Stimulated activated CD8-positive, alpha-beta memory T cell treated with anti-CD3 and anti-CD28 coated beads, Interleukin-15, amount 100 ng/mL, for 4 hours (primary cell): ENCODE measurements at places on chromosomes 12 and 14.

- DNase-seq = no peak
Observed at GRCh38 chr12:131621701-131622421, 89.0 kb upstream of the SFSWAP start.

- DNase-seq = no peak
Observed at GRCh38 chr14:102490456-102490855, 19.1 kb downstream of the ANKRD9 start.

DNA sequence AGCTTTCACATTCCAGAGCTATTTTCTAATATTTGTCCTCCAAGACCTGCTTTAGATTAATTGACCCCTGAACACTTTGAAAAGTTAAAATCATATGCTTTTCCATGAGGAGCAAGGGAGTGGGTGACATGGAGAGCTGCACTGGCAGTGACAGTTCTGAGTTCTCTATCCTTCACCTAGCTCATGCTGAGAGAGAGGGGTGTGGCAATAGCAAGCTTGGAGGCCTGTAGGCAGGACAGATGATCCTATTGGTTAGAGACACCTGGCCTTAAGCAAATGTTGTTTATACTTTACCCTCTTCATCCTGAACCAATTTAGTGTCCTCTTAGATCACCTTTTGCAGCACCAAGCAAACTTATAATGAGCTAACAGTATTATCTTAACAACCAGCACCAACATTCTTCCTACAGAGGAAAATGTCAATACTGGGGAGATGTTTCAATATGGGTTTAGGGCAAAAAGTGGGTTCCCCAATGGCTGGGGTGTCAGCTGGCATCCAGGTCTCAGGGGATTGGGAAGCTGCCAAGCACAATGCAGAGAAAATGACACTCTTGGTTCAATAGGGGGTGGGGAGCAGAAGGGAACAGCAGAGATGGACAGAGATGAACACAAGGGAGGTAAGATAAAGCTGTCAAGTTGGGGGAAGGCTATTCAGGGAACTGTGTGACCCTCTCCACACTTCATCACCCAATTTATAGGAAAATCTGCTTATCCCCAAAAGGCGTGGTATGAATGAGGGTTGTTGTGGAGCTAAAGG lies 37.0 kb upstream of the PPM1H start:
- DNase-seq = no peak

DNA sequence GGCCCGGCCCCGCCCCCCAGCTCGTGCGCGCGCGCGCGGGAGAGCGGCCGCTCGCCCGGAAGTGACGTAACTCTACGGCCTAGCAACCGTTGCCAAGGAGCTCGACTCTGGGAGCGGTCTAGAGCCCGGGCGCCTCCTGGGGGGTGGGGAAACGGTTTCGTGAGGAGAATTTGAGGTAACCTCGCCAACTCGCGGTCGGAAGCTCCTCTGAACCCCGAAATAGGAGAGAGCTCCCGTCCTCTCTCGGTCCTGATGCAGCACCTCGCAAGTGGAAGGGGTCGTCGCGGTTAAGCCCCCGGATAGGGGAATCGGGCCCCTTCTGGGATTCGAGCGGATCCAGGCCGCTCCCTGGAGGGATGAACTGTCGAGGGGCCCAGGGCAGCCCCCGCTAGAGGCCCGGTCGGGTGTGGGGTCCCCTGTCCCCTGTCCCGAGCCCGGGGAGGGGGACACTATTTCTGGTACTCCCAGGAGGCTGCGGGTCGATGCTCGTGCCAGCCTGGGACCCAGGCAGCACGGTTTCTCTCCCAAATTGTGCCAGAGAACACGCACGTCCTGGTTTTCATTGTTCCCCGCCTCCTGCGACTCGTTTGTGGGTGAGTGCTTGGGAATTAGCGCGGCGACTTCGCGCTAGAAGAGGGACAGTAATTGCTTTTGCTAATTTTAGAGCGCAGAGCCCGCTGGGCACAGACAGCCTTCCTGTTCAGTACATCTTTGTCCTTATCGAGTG lies at the start of gene IFT81:
Gene IFT81 (plus strand): TSS at position 89 of the 727 bp plus-strand sequence. CDS start 3,024 bp downstream, outside the sequence.
- DNase-seq = peak; percentile 94

DNA sequence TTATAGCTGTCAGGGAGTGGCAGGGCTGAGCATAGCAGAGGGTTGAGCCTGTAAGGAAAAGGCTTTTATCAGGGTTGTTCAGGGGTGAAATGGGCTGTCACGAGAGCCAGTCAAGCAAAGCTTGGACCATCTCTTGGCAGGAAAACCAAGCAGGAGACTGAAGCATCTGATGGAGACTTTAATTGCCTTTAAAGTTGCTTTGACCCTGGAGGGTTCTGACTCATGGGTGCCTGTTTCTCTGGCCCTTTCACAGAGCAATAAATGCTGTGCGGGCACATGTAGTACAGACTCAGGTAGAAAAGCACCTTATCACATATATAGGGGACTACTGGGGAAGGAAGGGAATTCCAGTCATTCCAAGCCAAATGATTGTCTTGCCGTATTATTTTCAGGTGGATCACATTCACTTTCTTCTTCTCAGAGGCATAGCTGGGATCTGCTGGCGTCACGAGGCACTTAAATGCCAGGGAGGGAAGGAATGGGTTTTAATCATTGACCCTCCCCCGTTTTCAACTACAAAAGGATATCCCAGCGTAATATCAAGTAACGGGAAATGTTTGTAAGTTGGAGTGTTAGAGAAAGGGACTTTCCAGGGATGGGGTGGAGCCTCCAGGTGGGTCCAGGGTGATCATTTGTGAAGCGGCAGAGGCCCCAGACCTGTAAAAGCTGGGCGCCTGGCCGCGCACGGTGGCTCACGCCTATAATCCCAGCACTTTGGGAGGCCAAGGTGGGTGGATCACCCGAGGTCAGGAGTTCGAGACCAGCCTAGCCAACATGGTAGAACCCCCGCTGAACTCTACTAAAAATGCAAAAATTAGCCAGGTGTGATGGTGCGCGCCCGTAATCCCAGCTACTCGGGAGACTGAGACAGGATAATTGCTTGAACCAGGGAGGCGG lies 34.9 kb downstream of the PLEKHD1 start:
- DNase-seq = no peak

- DNase-seq = no peak
Observed at GRCh38 chr12:22262309-22262708, 72.2 kb downstream of the ST8SIA1 start.

DNA sequence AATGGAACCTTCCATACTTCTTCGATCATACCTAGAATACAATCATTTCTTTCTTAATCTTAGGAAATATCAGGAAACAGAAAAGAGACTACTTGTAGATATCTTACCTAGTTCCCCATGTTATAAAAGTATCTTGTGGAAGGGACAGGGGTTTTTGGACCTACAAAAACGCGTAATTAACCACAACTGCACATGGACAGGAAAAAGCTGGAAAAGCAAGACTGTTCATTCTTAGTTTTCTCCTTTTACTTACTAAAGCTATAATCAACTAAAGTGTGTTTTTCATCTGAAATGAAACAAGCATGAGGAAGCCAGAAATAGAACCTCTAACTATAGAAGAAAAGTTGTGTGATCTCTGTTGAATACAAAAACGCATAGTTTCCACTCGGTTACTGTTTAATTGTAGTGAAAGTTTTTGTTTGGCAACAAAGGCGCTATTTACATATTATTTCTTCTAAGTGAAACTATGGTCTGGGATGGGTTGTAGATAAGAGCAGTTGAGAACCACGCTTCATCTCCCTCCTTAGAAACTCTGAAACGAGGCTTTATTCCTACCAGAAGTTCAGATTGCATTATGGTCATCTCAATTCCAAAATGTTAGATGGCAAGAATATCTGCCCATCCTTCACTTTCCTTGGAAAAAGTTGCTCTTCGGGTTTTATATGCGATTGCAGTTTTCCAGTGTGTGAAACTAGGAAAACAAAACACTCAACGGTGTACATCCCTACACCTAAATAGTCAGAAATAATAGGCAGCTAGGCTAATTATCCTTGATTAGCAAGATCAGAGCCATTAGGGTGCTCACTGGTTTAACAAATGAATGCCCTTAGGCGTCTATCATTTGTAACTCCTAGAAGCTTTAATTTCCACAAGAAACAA lies 1.1 kb downstream of the BCAT1 start:
- DNase-seq = no peak

DNA sequence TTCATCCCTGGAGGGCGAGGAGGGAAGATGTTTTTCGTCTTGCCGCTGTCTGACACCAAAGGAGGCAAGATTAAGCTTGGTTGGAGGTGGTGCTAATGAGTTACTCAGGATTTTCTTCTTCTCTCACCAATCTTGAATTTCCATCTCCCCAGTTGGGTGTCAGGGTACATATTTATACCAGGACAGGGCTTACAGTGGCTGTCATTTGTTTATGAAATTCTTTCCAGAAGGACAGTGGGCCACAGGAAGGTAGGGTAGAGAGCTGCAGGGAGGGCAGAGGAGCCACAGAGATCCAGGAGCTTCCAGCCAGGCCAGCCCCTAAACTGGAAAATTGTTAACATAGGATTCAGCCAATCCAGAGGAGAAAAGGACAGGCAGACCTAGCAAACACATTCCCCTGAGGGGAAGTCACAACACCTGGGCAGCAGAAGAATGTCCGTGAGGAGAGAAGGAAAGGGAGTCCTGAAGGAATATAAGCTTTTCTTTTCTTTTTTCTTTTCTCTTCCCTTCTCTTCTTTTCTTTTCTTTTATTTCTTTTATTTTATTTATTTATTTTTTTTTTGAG lies 40.5 kb downstream of the IRF2BPL start:
- no peak for DNase-seq

DNA sequence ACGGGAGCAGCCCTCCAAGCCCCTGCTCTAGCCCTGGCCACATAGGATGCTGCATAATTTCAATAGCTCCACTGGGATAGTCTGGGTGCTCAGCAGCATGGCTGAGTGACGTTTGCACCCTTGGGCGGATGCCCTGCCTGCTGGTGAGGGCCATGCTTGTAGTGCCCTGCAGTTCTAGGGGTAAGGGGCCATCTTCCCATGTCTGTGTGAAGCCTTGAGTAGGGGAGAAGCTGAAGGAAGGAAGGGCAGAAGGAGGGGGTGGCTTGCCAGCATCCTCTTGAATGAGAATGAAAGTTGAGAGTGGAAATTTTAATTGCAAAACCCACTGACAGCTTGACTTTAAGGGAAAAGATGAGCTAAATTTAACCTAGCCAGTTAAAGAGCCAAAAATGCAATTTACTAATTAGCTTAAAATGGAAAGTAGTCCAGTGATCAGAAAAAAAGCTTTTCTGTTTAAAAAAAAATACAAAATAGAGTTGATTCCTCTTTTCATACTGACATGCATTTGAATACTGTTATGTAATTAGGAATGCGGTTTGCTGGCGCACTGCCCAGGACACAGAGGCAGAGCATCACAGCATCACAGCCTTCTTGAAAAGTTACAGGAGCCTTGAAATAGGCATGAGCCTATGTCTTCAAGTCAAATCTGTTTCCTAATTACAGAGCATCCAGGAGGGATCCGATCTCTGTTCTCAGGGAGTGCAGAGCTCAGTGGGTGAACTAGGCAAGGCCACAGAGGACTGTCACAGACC lies 18.5 kb upstream of the EML1 start:
- DNase-seq = no peak

- DNase-seq = no peak
Observed at GRCh38 chr12:82896979-82897378, 210.3 kb downstream of the TMTC2 start.

DNA sequence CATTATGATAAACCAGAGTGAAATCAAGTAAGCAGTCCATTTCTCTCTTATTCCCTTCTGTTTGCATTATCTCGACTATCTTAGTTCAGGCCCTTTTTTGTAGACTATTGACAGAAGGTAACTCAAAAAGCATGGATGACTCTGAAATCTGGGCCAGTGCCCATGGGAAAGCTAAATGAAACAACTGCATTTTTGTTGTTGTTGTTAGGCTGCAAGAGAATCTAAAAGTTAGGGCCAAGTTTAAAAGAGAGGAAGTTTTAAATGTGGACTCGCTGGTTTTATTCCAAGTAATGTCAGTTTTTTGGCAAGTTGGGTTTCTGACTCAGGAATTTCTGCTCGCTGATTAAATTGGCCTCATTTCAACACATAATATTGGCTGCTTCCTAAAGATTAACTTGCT lies 201.1 kb downstream of the PIK3C2G start:
- DNase-seq = no peak

DNA sequence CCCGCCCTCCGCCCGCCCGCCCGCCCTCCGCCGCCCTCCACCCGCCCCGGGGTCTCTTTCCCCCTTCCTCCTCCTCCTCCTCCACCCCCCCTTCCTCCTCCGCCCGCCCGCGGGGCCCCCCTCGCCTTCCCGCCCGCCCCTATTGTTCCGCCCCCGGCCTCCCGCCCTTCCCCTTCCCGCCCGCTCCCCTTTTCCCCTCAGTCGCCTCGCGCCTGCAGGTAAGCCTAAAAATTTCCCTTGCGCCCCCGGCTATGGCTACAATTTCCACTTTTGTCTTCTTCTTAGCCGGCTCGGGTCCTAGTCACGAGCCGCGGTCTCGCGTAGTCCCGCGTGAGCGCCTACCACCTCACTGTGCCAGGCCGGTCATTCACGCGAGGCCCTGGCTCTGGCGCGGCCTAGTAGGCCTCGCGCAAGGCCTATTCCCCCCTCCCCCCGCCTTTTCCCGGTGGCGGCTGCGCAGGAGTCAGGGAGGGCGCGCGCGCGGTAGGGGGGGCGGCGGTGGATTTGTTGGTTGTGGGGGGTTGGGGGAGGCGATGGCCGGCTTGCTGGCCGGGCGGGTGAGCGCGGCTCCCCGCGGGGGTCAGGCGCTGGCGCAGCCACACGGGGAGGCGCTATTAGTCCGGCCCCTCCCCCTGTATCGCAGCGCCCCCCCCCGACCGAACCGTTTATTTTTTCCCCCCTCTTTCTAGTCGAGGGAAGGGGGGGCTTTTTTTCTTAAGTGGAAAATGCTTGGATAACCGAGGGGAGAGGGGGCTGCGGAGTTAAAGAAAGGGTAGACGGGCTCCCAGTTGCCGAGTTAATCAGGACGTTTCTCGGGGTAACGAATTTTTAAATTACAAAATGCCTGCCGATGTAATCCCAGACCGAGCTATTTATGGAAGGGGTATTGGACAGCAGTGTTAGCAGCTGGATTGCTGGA lies 516 bp downstream of the PCBP2 start:
- DNase-seq = peak; percentile 63

- no peak for DNase-seq
Observed at GRCh38 chr12:32039347-32039746, 67.3 kb upstream of the BICD1 start.

DNA sequence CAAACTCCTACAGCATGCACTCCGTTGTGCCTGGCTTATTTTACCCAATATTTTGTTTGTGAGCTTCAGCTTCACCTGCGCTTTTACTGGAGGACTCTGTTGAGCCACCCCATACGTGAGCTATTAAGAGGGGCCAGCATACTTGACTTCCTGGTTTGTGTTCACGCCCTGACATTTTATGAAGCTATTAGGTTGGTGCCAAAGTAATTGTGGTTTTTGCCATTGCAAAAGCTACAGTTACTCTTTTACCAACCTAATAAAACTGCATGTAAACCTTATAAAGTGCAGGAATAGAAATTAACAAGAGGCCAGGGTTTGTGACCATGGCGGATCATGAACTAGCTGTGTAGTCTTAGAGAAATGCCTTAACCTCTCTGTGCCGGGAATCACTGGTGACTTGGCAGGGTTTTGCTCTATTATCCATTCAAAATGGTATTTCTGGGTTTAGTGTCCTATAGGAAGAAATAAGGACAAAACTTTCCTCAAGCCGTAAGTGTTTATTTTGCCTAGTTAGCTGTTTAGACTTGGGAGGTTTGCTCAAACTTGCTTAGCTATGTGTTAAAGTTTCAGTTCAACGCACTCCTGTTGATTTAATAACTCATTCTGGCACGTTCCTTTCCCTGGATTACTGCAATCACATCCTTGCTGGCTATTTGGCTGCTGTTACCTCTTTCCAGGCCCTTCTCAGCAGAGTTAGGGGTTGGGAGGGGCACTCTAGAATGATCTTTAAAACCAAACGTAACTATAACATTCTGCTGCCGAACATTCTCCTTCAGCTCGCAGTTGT lies 1027.6 kb downstream of the BCL11B start:
- DNase-seq = no peak

- DNase-seq = no peak
Observed at GRCh38 chr12:105825141-105825540, 313.6 kb downstream of the NUAK1 start.

GRCh38 chr12:54301428-54302048 lies 723 bp upstream of the NFE2 start:
- no peak for DNase-seq
